ENCODE measurements at places on chromosomes 13 and 19.

- no peak for DNase-seq
These were observed 150.6 kb downstream of the GPC6 start for GRCh38 chr13:93377196-93377595.

- no peak for DNase-seq
These were observed 5.3 kb downstream of the PDCD2L start for GRCh38 chr19:34409189-34410164.

DNA sequence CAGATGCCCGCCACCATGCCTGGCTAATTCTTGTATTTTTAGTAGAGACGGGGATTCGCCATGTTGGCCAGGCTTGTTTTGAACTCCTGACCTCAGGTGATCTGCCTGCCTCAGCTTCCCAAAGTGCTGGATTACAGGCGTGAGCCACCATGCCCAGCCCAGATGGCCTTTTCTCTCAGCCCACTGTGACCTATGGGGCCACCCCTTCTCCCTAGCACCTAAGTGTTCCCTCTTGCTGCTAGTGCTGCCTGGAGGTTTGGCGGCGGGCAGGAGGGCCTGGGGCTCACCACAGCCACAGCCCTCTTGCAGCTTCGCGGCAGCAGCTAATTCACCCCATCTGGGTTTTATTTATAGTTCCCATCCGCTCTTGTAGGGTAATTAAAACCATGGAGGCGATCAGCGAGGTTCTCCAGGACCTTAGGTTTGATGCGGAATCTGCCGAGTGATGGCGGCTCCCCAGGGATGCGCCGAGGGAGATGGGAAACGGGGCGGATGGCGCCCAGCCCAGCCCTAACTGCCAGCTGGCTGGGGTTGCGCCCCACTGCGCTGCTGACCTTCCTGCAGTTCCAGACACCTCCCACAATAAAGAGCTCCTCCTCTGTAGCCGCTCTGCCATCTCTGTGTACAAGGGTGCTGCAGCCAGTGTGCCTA is 3.3 kb downstream of the REX1BD start:
- DNase-seq, result no peak

DNA sequence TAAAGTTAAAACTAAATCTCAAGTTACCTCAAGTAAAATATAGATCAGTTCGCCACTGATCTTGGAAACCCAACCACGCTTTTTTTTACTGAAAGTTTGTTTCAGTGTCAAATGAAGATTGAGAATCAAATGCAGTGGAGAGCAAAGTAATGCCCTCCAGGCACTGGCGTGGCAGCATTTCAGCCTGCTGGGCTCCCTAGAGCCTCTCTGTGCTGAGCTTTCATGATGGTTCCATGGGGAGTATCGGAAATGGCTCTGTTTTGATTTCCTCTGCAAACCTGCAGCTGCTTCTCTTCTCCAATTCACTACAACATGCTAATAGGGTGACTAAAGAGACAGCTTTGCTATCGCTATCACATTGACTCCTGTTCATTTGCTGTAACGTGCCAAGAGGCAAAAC is 141.6 kb downstream of the FGF14 start:
- DNase-seq, result no peak

- no peak for DNase-seq
These were observed 81.7 kb upstream of the ARHGEF7 start for GRCh38 chr13:111033172-111034130.

DNA sequence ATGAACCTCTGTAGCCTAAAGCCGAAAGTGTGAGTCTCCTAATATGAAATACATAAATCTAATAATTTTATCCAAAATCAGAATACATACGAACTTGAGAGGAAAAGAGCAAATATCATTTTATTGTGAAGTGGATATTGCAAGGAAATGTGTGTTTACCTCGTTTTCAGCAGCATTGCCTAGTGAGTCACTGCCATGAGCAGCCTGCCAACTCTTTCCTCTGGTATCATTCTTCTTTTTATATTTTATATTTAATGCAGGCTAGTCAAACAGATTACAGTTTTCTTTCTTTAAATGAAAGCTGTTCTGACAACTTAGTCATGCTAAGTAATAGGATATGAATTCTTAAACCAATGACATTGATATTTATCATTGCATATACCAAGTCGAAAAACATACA is 44.2 kb downstream of the EDNRB start:
- DNase-seq, result no peak

DNA sequence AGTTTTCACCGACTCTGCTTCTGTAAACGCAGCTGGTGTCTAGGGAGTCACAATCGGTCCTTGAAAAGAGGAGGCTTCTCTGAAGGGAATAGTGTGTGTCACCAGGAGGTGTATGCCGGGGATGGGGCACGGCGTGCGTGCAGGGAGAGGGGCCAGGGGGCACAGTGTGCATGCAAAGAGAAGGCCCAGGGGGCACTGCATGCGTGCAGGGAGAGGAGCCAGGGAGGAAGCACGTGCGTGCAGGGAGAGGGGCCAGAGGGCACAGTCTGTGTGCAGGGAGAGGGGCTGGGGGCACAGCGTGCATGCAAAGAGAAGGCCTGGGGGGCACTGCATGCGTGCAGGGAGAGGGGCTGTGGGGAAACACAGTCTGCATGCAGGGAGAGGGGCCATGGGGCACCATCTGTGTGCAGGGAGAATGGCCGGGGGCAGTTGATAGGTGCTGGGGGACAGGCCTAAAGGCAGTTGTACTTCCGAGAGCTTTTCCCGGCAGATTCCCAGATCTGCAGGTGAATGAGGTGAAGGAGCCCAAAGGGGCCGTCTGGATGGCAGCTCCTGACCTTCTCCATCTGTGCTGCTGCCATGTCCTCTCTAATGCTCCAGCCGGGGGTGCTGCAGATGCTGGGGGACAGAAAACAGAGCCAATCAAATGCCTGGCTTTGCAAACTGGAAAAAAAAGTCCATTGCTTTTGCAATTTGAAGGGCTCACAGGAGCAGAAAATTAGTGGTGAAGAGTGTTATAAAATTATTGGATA is 36.4 kb downstream of the ATP11A start:
- peak; percentile 83 for DNase-seq

GRCh38 chr19:33266974-33267484 is 35.3 kb downstream of the CEBPA start:
- no peak for DNase-seq

DNA sequence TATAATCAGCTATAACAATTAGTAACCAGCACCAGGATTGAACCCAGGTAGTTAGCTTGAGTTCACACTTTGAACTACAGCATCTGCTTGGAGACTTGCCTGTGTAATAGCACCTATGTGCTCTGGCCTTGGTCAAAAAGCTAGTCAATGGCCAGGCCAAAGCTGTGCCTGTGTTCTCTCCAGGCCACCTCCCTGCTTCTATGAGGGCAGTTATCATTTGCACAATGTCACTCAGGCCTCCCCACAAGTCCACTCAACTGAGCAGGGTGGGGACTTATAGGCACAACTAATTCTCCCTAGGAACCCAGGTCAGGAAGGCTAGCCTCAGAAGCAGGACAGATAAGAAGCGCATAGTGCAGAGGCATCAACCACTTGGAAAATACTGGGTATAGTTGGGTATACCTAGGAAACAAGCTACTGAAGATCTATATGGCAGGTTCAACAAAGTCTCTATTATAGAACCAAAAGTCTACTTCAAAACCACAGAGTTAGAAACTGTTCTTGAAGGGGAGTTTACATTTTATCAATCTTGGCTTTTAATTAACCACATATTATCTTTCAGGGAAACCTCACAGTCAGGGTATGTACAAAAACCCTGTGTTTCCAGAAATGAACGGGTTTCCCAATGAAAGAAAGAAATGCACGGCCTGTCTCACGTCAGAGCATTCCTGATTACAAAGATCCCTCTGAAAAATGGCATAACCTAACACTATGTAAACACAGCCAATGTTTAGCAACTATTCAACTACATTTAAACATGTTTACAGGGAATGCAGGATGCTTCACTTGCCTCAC is 140.9 kb downstream of the ABCC4 start:
- no peak for DNase-seq

DNA sequence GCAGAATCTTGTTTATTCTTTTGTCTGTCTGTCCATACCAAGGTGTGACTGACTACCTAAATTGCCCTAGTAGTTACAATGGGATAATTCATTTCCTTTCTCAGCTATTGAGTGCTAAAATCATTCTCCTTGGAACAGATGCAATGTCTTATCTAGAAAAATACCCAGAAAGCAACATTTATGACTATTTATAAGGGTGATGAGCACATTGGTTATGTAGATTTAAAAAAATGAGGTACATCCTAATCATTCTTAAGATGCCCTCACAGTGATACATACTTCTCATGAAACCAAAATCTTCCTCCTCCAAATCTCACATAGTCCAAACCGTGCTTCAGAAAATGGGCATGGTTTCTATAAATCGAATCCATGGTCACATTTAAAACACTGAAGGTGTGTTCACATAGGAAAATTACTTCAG is 11.6 kb upstream of the UBE2L5 start:
- no peak for DNase-seq

DNA sequence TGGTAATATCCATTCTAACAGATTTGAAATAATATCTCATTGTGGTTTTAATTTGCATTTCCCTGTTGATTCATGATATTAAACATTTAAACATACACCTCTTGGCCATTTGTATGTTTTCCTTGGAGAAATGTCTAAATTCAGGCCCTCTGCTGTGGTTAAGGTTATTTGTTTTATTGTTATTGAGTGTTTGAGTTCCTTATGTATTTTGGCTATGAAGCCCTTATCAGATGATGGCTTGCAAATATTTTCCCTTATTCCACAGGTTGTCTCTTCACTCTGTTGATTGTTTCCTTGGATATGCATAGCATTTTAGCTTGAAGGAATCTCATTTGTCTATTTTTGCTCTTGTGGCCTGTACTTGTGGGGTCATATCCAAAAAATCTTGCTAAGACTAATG is 303.6 kb downstream of the GPC5 start:
- DNase-seq, result no peak

- DNase-seq, result no peak
These were observed 1.1 kb downstream of the DHRS12 start for GRCh38 chr13:51802631-51803418.

- DNase-seq, result no peak
These were observed 249.4 kb downstream of the SLITRK6 start for GRCh38 chr13:85549819-85550218.

DNA sequence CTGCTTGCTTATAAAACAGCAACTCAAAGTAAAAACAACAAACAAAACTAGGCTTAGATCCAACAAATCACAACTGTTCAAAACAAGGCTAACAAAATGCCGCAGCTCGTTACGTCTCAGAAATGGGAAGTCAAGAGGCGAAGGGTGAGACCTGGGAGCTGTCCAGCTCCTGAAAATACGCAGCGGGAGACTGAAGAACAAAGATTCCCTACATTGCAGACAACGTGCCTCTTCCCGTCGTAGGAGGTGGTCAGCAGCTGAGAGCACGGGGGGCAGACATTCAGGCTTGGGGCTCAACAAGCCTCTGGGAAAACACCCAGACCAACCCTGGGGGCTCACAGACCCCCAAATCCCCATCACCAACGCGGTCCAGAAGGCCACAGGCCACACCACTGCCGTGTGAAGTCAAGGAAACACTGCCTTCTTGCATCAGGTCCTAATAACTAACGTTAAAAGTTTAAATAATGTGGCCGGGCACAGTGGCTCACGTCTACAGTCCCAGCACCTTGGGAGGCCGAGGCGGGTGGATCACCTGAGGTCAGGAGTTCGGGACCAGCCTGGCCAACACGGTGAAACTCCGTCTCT is 13.5 kb downstream of the PLPP2 start:
- DNase-seq, result no peak

- DNase-seq, result no peak
These were observed 1.9 kb upstream of the TEKTIP1 start for GRCh38 chr19:3537101-3537437.

DNA sequence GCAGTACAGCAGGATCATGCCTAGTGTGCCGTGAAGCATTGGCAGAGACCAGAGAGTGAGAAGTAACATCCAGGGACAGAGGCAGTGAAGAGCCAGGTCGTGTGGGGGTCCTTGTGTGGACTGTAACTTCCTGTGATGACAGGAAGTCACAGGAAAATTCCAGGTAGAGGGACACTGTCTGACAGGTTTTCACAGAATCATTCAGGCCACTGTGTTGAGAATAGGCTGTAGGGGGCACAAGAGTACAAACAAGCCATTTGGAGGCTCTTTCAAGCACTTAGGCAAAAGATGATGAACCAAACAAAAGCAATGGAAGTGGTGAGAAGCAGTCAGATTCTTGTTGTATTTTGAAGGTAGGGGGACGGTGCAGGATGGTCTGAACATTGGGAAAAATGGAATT is 46.4 kb downstream of the N4BP2L1 start:
- no peak for DNase-seq

DNA sequence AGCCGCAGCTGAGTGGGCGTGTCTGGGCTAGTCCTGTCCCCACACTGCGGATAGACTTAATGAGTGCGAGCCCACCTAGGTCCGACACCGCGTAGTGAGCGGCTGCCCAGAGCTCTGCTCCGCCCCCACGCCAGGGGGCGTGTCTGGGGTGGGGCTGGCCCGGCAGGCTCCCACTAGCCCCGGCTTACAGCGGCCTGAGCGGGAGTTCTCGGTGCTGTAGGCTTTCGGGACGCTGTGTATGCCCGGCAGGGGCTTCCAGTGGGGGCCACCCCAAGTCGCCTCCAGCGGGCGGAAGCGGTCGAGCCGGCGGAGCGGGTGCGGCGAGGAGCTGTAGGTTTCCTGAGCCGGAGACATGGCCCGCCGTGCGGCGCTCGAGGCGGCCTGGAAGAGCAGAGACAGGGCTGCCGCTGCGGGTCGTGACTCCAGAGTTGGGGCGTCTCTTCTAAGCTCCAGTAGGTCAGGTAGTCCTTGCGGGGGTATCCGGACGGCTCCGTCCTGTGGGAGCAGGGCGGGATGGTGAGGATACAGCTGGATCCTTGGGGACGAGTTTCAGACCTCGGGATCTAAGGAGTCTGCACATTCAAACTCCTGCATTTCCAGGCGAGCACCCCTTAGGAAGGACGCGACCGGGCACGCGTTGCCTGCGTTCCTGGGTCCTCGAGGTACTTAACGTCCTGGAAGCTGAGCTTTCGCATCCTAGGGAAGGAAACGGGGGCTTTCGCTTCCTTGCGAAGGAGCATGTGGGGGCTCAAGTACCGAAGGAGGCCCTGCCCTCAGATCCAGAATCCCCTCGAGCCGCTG is 1.2 kb downstream of the CGB7 start:
- DNase-seq, result peak; percentile 55

- DNase-seq, result no peak
These were observed 231.4 kb downstream of the OXGR1 start for GRCh38 chr13:96762876-96763275.

GRCh38 chr13:33087790-33088189 is 71.6 kb downstream of the KL start:
- no peak for DNase-seq

DNA sequence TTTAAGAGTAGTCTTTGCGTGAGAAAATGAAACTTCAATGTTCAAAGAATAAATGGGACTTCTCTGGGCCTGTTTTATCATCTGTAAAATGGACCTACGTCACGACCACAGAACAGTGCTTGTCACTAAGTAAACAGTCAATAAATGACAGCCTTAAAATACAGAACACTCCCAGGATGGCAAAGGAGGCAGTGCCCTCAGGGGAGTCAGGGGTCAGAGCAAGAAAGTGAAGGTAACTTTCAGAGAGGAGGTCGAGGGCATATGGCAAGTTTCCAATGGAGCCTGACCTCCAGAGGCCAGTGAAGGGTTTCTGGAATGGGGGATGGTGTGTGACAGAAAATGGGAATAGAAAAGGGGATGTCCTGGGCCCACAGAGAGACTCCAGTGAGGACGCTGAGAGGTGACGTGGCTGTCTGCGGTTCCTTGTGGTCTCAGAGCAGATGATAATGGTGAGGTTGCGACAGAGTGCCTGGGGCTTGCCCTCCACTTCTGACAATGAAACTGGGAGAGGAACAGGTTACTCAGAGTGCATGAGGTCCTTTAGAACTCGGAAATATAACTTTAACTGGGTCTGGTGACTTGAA is 91.8 kb downstream of the UBL3 start:
- DNase-seq, result no peak

Data from SHP77 treated with DMSO at 0.1 percent for 48 hours (cell line).